ENCODE measurements at places on chromosomes 5 and 9.

GRCh38 chr9:37870081-37870798 lies 33.7 kb downstream of the SLC25A51 start:
- DNase-seq, result no peak

DNA sequence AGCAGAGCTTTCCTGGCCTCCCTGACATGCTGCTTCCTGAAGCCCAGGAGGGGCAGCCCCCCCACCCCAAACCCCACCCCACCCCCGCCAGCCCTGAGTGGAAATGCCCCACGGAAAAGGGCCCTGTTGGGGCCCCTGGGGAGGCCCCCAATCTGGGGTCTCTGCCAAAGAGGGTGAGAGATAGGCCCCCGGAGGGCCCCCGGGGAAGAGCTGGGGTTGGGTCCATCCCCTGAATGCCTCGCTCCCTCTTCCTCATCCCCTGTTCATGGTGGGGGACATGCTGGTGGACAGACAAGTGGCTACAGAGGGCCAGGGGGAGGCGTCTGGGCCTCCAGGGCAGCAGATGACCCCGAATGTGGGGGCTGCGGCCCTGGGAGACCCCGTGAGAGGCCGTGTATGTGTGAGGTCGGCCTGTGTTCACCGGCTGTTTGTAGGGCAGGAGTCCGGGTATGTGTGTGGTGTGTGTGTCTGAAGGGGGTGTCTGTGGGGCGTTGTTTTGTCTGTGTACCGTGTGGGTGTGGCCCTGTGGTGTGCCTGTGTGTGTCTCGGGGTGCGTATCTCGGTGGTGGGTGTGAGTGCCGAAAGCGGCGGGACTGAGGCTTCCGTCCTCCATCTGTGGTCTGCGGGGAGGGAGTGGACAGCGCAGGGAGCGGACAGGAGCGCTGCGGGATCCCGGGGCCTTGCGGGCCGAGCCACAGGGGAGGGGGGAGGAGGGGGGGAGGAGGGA lies 11.3 kb downstream of the C9orf50 start:
- DNase-seq, result peak; percentile 35

- peak; percentile 62 for DNase-seq
Measured at GRCh38 chr5:179819296-179820126, 1.2 kb upstream of the SQSTM1 start.

- DNase-seq, result no peak
Measured at GRCh38 chr5:159899067-159900049, 16.9 kb upstream of the ADRA1B start.

DNA sequence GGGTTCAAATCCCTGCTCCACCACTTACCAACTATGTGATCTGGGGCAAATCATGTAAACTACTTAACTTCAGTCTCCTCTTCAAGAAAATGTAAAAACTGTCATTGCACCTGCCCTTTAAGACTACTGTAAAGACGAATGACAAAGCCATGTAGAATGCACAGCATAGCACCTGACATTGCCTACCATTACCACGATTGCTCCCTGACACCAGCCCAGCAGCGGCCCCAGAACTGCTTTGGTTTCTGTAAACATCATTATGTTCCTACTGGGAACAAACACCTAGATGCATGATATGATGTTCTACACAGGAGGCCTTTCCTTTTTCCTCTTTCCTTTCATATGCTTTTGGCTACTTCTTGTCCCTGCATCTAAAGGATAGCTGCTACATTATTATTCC lies 23.1 kb upstream of the PLPP6 start:
- no peak for DNase-seq

- DNase-seq, result peak; percentile 70
Measured at GRCh38 chr9:120876842-120877240, at the start of gene PHF19. Gene PHF19, minus strand, starts transcription at chr9:120877188. Its CDS starts 2,447 bp downstream, at chr9:120874741.

GRCh38 chr9:113315231-113315630 lies 12.1 kb upstream of the RNF183 start:
- no peak for DNase-seq

GRCh38 chr5:154351566-154351965 lies 94.2 kb upstream of the SAP30L start:
- peak; percentile 33 for DNase-seq

DNA sequence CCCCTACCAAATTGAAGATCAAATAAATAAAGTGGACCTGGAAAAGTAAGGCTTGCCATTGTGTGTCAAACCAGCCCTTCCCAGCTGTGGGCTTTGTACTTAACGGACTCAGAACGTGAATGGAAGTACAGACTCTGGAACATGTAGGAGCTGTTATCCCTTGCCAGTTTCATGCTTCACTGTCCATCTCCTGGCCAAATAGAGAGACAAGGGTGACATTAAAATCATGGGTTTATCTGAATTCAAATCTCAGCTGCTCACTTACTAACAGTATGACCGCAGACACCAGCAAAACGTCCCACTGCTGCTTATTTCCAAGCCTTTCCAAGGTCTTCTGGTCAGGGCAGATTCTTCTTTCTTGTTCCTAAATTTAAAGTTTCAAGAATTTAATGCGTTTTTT lies 52.2 kb downstream of the EXOSC2 start:
- no peak for DNase-seq

GRCh38 chr5:153429761-153430380 lies 60.6 kb upstream of the GRIA1 start:
- peak; percentile 43 for DNase-seq

- peak; percentile 32 for DNase-seq
Measured at GRCh38 chr9:99076483-99077171, 28.3 kb upstream of the TGFBR1 start.

DNA sequence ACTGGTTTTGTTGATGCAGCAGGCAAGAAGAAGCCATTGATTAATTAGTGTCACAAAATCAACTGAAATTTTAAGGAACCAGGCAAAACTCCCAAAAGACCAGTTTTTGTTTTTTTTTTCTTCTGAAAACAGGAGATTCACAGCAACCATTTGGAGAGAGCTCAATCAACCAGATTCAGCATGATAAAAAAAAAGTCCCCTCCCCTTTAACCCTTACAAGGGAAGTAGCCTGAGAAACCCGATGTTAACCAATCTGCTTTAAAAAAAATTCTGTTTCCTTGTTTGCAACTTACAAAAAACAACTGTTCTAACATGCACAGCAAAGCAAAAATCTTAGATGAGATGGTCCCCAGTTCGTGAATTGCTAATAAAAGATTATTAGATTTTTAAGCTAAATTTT lies 59.7 kb downstream of the HMHB1 start:
- no peak for DNase-seq

DNA sequence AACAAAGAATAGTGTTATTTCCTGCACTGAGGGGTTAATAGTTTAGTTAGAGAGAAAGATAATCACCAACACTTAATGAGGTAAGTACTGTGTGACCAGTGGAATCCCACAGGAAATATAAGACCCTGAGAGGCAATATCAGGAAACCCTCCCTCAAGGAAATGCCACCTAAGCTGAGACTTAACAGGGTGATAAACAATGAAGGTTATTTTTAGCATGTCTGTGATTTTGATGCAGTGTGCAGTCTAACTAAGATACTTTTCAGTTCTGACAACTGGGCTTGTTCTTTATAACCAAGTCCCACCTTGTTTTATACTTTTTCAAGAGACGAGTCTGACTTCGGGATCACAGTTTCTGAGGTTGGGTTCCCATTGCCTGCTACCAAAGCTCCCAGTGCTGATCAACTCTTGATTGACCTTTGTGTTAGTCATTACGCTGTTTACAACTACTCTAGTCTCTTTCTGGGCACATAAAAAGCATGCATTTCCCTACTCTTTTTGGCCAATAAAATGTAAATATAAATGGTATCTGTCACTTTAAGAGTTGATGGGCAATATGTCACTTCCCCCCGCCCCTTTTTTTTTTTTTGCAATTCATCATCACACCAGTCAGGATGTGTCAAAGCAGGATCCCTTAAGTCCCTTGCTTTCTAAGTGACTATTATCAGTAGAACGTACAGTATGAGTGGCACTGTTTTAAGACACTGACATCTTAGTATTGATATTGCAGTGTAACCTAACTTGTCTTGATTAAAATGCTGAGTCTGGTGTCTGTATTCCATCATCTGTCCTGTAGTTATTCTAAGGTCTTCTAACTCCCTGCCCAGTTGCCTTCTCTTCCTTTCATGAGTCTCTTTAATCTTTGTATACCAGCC lies 31.4 kb downstream of the C6 start:
- DNase-seq, result peak; percentile 2

GRCh38 chr5:19855453-19855852 lies 132.5 kb downstream of the CDH18 start:
- no peak for DNase-seq

- DNase-seq, result no peak
Measured at GRCh38 chr5:78577071-78577807, 71.3 kb downstream of the LHFPL2 start.

- DNase-seq, result no peak
Measured at GRCh38 chr5:25128606-25129005, 483.8 kb upstream of the CDH10 start.

GRCh38 chr9:125460883-125461635 lies 199.4 kb downstream of the GAPVD1 start:
- no peak for DNase-seq

DNA sequence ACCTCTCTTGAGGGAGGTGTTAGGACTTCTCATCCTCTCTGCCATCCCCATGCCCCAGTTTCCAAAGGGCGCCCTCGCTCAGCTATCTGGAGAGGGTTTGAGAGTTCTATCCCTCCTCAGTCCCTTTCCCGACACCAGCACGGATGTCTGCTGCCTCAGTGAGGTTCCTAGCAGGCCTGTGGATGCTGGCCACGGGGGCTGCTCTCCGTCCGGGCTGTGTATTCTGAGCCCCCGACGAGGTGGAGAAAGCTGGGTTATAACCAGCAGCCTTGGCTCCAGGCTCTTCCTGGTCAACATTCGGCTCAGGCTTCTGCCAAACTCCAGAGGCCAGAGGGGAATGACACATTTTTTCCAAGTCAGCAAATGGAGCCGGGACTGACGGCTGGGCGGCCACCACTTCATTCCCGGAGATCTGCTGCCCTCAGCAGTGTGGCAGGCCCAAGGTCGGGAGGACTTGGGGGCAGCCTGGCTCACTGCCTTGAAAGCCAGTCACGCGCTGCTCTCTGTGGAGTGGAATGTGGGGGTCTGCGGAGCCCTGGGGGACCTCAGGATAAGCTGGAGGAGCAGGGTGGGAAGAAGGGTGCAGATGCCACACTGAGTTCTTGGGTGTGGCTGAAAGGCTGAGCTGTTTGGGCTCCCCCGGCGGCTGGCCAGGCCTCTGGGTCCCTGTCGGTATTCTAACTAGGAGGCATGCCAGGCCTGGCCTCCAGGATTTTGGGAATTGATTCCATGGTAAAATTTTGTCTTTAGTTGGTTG lies 27.4 kb downstream of the PTPA start:
- DNase-seq, result no peak

GRCh38 chr9:6355728-6356127 lies 27.6 kb downstream of the TPD52L3 start:
- peak; percentile 47 for DNase-seq

DNA sequence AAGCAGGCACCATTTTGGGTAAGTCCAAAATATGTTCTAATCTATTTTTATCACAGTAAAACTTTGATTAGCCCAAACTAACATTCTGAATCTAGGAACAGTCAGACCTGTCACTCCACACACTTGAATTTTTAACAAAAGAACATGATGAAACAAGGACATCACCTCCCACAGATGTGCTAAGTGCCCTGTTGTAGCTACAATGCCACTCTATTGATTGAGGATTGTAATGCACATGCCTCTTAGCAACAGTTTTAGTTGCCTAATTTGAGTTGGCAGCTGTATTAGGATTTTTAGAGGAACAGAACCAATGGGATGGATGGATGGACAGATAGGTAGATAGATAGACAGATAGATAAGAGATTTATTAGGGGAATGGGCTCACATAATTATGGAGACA lies 20.3 kb upstream of the RNF20 start:
- no peak for DNase-seq

- no peak for DNase-seq
Measured at GRCh38 chr5:36657563-36657995, 51.2 kb downstream of the SLC1A3 start.

DNA sequence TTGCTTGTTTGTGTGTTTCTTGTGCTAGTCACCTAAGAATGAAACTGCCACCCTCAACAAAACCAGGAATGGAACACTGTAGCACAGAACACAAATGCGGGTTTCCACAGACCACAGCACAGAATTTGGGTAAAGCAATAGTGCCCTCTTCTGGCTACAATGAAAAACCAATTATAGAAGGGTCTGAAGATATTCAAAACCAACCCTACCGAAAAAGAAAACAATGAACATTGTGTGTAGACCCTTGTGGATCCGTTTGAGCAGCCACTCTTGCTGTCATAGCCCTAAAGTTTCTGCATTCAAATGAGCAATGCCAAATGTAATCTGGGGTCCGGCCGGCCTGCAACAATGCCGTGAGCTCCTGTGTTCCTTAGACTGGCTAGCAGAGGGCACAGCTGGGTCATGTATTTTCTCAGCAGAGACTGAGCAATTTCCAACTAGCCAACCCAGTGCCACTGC lies 8.3 kb upstream of the ENC1 start:
- DNase-seq, result peak; percentile 77

DNA sequence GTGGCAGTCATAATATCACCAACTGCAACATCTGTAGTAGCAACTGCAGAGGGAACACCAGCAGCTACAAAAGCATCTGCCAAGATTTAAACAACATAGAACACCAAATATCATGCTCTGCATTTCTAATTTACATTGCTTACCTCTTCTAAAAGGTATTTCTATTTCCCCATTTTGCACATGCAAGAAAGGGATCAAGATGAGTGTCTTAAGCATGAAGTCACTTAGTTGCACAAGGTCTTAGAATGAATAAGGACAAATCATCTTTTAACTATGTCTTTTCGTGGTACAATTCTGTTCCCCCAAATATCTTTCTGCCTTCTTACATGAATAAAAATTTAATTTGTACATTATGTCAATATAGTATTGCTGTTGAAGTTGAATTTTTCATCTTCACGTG lies 1746.4 kb downstream of the EFNA5 start:
- DNase-seq, result no peak

DNA sequence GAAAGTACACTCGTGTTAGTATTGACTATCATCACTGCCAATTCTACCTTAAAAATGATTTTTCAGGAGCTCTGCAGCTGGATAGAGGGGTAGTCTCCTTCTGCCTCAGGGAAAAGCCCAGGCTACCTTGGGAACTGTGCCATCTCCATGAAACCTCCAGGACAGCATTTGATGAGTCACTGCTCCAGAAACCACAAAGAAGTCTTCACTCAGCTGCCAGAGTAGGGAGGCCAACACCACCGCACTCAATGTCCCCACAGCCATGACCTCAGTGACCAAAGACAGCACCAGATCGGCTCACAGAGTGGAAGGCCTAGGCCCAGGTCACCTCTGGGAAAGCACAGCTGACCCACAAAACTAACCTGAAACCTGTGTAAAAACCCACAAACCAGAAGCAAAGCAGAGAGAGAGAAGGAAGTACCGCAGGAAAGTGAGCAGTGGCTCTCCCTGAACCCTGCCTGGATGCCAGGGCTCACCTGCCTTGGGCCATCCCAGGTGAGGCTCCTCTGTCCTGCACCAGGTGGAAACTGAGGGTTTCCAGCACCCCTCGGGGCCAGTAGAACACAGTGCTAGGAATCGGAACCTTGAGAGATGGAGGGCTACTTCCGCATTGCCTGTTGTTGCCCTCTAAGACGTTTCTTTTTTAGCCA lies 30.0 kb downstream of the S1PR3 start:
- DNase-seq, result no peak

Measured in activated CD4-positive, alpha-beta T cell treated with anti-CD3 and anti-CD28 coated beads, Interleukin-10, Interleukin-2, amounts not matched to agents 100 ng/mL and 50 ng/mL, durations not matched to agents 16 hours and 8 hours (primary cell).